MCF 10A (cell line): ENCODE measurements at places on chromosomes 4 and X. TPM values are rescaled to one million over a fixed set of nuclear protein-coding genes. Genes with fewer than 3 reads are reported as not detected.

TMEM35A gene
- not detected in 2 replicates for total RNA-seq

DCAF16 gene
- 38.0 and 41.4 TPM in 2 replicates for total RNA-seq

UGT2B15 gene
- not detected in 2 replicates for total RNA-seq

SMIM43 gene
- not detected in 2 replicates for total RNA-seq
